GM23248 (cell line): ENCODE measurements at places on chromosomes 2 and 18. TPM values are rescaled to one million over a fixed set of nuclear protein-coding genes. Genes with fewer than 3 reads are reported as not detected.

Gene SLC30A3
- total RNA-seq, result not detected in 2 replicates

Gene CPLX4
- not detected in 2 replicates for total RNA-seq

Gene ST8SIA3
- not detected in 2 replicates for total RNA-seq

Gene SKOR2
- total RNA-seq, result not detected in 2 replicates

Gene IL1B
- total RNA-seq, result 0.86 and 3.8 TPM in 2 replicates

DNA sequence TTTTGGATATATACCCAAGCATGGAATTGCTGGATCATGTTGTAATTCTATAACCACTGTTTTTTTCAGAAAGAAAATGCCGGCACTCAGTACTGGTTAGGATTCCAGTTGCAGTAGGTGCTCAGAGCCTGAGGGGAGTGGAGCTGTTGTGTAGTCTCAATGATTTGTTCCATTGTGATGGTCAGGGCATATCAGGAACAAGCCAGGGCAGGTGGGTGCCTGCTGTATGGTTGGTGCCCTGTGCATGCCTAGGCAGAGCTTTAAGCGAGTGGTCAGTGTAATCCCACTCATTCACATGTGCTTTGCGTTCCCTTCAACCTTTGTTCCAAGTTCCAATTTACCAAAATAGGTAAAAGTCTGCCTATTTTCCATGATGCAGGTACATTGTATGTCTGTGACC is 100.9 kb downstream of the FHOD3 start:
- no peak for DNase-seq

DNA sequence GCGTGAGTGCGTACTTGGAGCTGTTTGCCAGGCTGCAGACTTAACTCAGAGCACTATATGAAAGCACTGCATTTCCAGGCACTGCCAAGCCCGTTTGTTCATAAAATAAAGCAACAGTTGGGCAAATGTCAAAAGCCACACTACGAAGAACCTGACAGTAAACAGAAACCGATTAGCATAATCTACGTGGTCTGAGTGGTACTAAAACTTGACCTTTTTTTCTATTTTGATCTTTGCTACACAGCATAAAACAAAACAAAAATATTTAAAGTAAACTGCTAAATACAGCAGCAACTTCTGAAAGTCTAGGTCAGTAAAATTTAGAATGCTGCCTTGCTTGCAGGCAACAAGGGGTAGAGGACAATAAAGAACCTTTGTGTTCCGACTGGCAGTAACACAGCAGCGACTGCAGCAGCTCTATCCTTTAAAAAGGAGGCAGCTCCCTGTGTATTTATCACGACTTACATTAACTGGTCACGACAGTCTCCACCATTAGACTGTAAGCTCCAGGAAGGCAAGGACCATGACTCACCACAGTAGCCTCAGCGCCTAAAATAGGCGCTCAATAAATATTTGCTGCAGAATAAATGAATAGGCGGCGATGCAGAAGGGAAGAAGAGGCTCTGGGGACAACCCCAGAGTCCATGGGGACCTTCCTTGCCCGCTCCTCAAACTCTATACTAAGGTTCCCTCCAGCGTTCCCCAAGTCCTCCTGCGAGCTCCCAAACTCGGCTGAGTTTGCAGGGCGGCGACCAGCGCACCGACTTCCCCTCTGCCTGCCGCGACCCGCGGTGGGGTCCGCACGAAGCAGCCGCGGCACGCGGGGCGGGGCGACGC is 902 bp downstream of the SS18 start:
- peak; percentile 60 for DNase-seq

DNA sequence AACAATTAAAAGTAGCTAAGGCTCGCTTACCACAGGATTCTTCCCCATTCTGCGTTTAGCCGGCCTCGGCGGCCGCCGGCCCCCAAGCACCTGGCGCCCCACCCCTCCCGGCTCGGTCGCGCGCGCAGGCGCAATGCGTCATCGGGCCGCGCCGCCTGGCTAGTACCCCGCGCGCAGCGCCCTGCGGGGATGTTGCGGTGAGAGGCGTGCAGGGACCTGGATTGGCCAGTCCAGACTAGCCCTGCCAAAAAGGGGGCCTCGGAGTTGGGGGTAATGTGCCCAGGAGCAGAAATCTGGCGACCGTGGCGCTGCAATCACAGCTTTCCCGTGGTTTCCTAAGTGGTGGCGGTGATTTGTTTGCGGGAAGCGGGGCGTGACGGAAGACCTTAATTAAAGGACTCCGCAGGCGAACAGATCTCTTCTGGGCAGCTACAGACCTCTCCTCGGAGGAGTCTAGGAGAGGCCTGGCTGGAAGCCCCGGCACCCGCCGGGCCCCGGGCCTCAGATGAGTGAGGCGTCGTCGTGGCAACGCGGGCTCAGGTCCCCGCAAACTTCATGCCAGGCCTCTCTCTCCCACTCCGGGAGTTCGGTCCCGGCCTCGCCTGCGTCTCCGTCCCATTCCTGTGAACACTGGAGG is 606 bp downstream of the TMEM237 start:
- DNase-seq, result peak; percentile 91

- DNase-seq, result no peak
These were observed 458.1 kb downstream of the BCL11A start for GRCh38 chr2:60095202-60095815.

- peak; percentile 81 for DNase-seq
These were observed 119.9 kb upstream of the NDUFV2 start for GRCh38 chr18:8982416-8983183.
